GM12878 (cell line): ENCODE measurements at places on chromosomes 7 and 10. TPM values are rescaled to one million over a fixed set of nuclear protein-coding genes. Genes with fewer than 3 reads are reported as not detected.

GRCh38 chr7:77327067-77327931, 88.8 kb downstream of the GSAP start:
- no peak for DNase-seq

- DNase-seq: no peak
Observed at GRCh38 chr10:59695637-59696036, 14.0 kb downstream of the SLC16A9 start.

The FKBP9 gene
- 5.6 and 6.6 TPM in 2 replicates for total RNA-seq

- no peak for DNase-seq
Observed at GRCh38 chr10:35924759-35925158, 282.7 kb upstream of the FZD8 start.

GRCh38 chr7:135617781-135618180, 44.5 kb upstream of the STMP1 start:
- no peak for DNase-seq

The CPN1 gene
- total RNA-seq: 0.10 and 0.11 TPM in 2 replicates

- no peak for DNase-seq
Observed at GRCh38 chr7:65448816-65449504, 75.3 kb downstream of the ZNF92 start.
